Skin of body (tissue), 3 donors: ENCODE measurements at places on chromosomes 5 and 9.

DNA sequence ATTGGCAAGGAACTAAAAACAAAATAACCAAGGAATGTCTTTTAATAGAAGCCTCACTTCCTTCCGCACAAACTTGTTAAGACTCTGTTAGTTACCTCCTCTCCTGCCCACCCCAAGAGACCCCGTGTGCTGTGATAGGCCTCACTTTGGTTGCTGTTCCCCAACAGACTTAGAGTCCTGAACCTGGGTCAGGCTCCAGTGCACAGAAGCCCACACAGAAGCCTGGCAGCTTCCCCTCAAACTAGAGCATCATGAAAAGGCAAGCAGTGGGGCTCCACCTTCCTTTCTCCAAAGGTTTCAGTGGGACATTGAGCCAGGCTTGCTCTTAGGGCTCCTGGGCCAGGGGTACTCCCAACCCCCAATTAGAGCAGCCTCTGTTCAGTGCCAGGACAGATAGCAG is 230.5 kb downstream of the ESM1 start:
- DNase-seq, result no peak

DNA sequence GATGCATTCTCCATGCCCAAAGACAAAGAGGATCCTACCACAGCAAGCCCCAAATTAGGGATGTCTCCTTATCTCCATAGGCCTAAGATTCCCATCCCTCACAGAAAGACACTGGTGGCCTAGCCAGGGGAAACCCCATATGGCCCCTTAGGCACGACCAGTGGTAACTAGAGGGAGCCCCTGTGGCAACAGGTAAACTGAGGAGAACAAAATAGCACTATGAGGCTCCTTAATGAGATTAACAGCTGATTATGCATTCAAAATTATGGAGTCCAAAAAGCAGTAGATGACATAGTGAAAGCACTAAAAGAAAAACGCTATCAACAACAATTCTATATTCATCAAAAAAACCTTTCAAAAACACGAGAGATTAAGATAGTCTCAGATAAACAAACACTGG is 234.0 kb downstream of the DIRAS2 start:
- no peak for DNase-seq

- peak; percentile 41 for DNase-seq
Measured at GRCh38 chr9:93671020-93671338, 94.6 kb downstream of the PHF2 start.

- DNase-seq, result no peak
Measured at GRCh38 chr5:68272289-68272688, 56.7 kb downstream of the PIK3R1 start.

DNA sequence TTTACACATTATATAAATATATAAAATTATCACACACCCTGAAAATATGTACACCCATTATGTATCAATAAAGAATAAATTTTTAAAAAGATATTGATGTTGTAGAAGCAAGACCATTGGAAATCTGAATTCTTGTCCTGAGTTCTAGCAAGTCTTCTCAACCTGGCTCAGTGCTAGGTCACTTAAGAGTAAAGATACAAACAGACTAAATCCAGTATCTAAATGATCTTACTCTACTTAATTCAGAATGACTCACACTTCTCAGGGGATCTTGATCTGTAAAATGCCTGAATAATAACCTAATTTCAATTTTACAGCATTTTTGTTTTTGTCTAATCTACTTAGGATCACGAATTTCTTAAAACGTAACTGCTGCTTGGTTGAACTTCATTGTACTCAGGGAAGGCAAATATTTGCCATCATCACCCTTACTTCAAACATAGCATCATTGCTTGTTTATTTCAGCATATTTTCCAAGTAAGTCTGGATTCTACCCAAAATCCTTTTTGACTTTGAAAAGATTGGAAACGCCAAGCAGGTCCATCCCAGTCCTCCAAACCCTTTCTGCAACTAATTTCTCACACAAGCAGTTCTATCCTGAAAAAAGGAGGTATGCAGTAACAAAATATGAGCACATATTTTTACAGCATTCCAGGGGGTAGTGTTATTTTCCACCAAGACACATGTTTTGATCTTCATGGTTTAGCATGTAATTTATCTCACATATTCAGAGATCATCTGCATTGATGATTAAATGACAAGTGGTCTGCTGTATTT is 582.6 kb downstream of the PSAT1 start:
- DNase-seq, result no peak

DNA sequence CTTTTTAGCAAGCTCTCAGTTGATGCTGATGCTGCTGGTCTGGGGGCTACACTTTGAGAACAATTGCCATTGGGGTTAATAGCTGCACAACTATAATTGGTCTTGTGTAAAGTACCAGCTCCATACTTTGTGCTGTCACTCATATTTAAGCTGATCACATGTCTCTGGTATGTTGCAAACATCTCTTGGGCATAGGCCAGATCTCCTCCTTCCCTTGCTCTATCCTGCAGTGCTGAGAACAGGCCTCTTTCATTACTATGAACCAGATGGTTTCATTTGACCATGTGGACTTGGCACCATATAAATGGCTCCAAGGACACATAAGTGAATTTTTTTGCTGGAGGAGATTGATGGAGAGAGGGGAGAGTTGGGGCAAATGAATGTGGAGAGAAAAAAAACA is 48.4 kb downstream of the DMRT2 start:
- DNase-seq, result peak; percentile 55

DNA sequence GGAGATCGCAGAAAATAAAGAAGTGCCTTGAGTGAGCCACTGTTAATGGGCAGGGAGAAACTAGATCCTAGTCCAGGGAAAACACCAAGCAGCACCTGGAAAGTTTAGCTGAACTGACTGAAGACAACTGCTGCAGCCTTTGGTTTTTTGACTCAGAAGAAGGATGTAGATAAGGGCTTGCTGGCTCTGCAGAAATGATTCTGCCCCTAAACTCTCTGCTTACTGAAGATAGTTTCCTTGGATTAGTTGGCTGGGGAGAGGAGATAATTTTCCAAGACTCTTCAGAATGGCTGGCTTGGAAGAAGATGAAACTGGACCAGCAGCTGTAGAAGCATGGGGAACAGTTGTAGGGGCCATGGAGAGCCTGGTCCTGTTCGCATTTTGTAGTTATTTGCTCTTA is 471.8 kb downstream of the KDM4C start:
- no peak for DNase-seq

DNA sequence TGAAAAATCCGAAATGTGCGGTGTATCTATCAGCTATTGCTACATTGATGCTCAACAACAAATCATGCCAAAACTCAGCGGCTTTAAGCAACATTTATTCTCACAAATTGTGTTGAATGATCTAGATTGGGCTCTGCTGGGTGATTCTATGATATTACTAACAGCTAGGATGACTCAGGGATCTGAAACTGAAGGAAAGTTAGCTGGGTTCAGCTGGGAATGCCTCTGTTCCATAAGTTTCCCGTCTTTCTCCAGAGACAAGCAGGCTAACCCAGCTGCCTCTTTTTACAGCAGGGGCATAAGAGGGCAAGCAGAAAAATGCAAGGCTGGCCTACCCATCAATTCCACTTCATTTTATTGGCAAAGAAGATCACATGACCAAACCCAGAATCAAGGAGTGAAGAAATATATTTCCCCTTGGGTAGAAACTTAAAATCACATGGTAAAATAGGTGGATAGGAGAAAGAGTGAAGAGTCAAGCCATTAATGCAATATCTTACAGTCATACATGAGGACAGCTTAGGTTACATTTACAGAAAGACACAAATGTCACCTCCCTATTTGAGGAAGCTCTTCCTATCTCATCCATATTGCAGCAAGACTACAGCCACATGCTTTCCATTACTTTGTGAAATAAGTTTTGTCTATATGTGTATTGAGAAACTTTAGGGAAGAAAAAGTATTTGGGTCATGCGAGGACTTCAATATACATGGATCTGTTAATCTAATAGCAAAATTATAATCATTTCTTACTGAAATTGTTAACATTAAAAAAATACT is 30.8 kb downstream of the IL7R start:
- DNase-seq, result no peak
